Fibroblast of lung (primary cell): ENCODE measurements at places on chromosomes 2 and 18. TPM values are rescaled to one million over a fixed set of nuclear protein-coding genes. Genes with fewer than 3 reads are reported as not detected.

- no peak for DNase-seq
Measured at GRCh38 chr2:9211496-9211895, 4.9 kb downstream of the ASAP2 start.

DNA sequence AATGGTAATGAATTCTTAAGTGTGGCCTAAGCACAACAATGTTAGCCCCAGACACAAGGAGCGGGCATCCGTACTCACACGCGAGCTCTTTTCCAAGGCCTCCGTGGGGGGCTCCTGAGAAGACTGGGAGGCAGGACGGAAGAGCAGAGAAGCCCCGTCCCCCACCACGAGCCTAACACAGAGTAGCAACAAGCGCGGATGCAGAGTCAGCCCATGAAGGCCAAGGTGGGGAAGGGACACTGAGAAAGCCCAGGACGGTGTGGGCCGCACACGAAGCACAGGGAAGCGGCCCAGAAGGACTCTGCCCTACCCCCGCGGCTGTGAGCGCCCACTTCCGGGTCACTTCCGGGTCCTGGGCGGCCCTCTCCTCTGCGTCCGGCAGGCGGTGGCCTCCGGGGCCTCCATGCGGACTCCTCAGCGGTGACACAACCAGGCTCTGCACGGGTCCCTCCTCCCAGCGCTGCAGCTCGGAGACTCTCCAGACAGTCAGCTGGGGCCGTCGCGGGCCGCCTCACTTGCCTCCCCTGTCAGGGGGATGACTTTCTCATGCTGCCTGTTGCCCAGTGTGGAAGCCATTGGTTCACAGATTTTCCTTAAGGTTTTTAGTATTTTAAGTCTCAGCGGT, 151.5 kb downstream of the MTCL1 start:
- DNase-seq: no peak

DNA sequence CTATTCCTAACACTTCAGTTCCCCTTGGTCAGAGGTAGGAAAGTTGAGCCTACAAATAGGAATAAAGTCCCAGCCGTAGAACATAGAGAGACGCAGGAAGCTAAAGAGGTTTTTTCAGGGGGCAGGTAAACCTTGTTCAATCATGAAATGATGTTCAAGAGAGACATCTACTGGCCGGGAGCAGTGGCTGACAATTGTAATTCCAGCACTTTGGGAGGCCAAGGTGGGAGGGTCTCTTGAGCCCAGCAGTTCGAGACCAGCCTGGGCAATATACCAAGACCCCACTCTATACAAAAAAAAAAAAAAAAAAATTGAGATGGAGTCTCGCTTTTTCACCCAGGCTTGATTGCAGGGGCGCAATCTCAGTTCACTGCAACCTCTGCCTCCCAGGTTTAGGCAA, 66.7 kb upstream of the DNAJC10 start:
- DNase-seq: peak; percentile 37

DNA sequence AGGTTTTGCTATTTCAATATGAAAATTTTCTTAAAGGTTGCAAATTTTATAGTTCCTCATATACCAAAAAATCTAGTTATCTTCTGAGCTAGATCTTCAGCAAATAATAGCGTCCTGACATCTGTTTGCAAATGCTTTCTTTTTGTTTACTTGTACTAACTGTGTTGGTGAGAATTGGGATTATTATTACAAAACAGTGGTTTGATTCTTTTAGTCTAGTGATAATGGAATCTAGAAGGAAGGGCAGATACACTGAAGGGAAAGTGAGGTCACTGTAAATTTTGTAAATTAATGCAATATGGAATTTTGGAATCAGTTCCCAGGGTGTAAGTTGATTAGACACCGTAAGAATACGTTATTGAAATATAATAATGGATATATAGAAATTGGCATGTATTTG, 36.2 kb upstream of the NT5C1B start:
- DNase-seq: no peak

DNA sequence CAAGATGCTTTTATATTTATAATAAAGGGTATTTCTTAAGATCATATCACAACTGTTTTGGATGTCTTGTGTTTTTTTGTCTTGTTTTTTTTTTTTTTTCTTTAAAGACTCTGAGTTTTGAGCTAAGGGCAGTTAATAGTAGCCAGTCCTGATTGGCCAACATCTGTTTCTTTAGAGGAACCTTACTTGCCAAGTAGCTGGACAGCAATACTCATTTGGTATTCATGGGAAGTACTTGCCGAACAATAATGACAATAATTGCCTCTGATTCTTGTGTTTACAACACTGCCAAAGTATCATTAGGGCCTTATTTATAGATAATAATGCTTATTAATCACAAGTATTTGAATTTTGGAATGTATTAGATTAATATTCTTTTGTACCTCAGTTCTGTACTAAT, 17.1 kb upstream of the POU3F3 start:
- no peak for DNase-seq

GRCh38 chr2:34372967-34373366, 773.9 kb upstream of the FAM98A start:
- DNase-seq: no peak

GRCh38 chr2:26347286-26347865, 787 bp upstream of the ADGRF3 start:
- DNase-seq: peak; percentile 34

DNA sequence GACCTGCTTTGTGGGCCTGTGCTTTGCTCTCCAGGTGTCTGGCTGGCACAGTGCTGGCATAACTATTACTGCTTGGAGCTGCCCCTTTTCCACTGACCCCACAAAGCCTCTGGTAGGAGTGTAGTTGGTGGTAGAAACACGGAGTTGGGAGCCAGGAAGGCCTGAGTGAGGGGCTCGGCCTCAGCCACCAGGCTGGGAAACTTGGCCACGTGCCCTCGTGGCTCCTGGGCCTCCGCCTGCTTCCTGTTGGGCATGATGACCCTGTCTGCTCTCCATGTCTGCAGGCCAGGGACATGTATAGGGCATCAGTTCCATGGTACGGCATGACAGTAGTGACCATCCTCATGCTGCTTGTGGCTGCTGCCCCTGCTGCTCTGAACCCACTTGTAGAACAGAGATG, 241.2 kb downstream of the FAM210A start:
- no peak for DNase-seq

DNA sequence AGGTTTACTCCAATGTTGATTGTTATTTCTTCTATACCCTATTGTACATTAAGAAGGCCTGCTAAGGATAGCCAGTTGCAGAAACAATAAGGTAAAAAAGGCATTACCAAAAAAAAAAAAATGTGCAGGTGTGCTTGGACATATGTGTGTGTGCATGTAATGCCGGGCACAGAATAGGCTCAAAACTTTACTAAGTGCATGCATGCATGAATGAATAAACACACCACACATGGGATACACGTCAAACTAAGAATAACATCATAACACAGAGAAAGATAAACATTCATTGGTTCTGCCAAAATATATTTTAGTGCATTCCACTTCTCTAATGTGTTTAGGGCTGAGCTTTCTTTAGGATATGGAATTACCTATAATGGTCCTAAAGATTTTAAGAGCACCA, 298.2 kb downstream of the TCF4 start:
- DNase-seq: peak; percentile 24

- DNase-seq: no peak
Measured at GRCh38 chr2:221437056-221437455, 135.0 kb downstream of the EPHA4 start.

DNA sequence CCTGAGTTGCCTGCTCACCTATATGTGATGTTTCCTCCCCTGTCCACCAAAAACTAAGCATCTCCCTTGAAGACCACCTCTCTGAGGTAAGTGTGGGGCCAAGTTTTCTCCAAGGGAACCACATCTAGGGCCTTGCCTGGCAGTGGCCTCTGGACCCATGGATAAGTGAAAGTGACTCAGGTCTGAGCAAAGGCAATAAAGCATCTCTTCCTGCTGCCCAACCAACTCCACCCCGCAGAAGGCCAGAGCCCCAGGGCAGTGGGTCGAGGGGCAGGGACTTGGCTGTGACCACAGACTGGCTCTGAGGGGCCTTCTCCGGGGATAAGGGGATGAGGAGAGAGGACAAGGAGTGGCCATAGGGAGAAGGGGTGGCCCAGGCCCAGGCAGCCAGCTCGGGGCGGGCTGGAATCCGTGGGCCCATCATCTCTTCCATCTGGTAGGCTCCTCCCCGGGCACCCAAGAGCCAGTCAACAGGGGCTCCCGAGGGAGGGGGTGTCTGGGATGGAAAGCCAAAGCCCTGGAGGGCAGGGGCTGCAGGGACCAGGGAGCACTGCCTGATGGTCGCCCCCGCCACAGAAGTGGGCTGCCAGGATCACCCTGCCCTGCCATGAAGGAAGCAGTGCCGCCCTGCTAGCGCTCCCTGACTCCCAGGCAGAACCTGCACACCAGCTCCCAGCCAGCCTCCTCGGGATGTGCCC, 33.4 kb downstream of the EMX1 start:
- DNase-seq: no peak

DNA sequence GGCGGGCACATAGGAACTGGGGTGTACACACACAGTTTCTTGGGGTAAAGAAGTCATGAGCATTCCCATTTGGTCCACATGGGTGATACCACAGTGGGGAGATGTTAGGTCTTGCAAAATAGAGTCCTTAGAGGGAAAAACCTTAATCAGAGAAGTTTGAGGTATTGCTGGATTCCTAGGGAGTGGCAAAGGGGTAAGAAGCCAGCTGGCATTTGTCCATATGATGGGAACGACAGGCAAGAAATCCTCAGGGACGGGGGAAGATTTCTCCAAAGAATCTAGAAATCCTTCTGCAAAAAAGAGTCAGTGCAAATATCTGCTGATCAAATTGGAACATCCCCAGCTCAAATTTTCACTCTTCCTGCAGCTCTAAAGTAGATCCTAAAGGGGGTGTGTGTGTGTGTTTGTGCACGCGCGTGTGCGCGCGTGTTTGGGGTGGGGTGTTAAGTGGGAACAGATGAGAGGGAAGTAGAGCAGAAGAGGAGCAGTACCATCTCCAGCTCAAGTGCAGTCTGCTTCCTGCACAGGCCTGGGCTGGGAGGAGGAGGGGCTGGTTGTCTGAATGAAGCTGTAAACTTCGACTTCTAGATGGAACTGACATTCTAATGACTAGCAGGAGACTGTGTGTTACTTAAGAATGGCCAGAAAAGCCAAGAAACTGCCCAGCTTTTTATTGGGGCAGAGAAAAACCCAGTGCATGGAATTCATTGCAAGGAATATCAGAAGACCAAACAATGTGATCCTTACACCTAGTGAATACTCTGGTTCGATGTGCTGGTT, 168.0 kb downstream of the SPP2 start:
- DNase-seq: no peak

- DNase-seq: no peak
Measured at GRCh38 chr2:191611614-191612013, 66.3 kb upstream of the NABP1 start.

DNA sequence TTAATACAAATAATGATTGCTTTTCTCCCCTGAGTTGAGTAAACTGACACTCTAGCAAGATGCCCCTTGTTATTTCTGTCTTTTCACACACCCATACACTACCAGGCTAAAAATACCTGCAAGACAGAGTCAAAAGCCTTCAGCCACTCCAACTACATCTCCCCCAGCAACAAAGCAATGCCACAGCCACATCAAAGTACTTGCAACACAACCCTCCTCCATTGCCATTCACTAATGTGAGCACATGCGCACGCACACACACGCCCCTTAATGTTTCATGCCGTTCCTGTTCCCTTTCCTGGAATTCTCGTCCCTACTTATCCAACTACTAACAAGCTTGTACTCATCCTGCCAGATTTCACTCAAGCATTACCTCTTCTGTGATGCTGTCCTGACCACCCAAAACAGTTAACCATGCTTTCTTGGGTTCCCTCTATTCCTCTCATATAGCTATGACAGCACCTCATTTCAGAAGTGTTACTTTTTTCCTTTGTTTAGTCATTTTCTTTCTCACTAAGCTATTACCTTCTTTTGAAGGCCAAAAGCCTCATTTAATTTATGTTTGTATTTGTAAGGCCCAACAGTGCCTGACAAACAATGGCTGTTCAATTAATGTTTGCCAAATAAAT, 29.6 kb downstream of the SLC25A12 start:
- no peak for DNase-seq

- peak; percentile 78 for DNase-seq
Measured at GRCh38 chr2:229153951-229154350, 117.1 kb downstream of the PID1 start.

DNA sequence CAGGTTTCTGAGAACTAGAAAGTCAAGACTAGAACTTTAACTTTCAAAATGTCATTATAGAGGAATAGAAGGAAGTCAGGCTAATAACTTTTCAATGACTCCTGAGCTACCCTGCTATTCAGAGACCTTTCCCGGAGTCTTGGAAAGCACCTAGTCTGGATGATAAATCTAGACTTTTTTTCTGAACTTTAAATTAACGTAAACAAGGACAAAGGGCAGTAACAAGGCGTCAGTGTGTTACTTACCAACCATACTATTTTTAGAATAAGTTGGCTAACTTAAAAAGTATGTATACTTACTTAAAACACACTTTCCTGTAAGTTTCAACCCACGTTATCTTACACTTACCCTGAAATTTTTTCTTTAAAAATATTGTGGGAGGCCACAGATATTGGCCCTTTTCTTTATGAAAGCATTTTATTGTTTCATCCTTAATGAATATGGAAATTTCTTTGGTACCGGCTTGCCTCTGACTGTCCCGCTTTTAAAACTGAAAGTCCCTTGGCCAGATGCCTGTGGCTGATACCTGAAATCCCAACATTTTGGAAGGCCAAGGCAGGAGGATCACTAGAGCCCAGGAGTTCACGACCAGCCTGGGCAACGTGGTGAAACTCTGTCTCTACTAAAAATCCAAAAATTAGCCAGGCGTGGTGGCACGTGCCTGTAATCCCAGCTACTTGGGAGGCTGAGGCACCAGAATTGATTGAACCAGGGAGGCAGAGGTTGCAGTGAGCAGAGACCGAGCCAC, 9.7 kb downstream of the PMAIP1 start:
- DNase-seq: peak; percentile 79

GRCh38 chr2:9802576-9802993, 40.7 kb upstream of the TAF1B start:
- DNase-seq: no peak

GRCh38 chr18:79182047-79182713, 113.0 kb downstream of the ATP9B start:
- DNase-seq: no peak

DNA sequence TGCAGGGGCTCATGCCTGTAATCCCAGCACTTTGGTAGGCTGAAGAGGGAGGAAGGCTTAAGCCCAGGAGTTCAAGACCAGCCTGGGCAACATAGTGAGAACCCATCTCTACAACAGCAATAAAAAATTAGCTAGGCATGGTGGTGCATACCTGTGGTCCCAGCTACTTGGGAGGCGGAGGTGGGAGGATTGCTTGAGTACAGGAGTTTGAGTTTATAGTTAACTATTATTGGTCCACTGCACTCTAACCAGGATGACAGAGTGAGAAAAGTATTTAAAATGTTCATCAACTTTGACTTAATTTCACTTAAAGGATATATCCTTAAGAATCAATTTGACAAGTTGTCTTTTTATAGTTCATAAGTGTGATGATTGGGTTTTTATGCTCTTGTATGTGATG, 14.3 kb upstream of the GPD2 start:
- no peak for DNase-seq

EFR3B gene
- 0.50 and 0.51 TPM in 2 replicates for total RNA-seq

TXNL4A gene
- total RNA-seq: 21.1 and 39.5 TPM in 2 replicates

SIX3 gene
- not detected in 2 replicates for total RNA-seq

HOXD4 gene
- total RNA-seq: not detected in 2 replicates

VWC2L gene
- not detected in 2 replicates for total RNA-seq

UGT1A3 gene
- not detected in 2 replicates for total RNA-seq

CDK15 gene
- 1.3 and 5.1 TPM in 2 replicates for total RNA-seq

VSNL1 gene
- 1.2 and 1.3 TPM in 2 replicates for total RNA-seq
